SK-N-SH (cell line): ENCODE measurements at places on chromosomes 1 and 21.

- no peak for DNase-seq
Measured at GRCh38 chr21:45383615-45384201, 21.3 kb upstream of the COL18A1 start.

DNA sequence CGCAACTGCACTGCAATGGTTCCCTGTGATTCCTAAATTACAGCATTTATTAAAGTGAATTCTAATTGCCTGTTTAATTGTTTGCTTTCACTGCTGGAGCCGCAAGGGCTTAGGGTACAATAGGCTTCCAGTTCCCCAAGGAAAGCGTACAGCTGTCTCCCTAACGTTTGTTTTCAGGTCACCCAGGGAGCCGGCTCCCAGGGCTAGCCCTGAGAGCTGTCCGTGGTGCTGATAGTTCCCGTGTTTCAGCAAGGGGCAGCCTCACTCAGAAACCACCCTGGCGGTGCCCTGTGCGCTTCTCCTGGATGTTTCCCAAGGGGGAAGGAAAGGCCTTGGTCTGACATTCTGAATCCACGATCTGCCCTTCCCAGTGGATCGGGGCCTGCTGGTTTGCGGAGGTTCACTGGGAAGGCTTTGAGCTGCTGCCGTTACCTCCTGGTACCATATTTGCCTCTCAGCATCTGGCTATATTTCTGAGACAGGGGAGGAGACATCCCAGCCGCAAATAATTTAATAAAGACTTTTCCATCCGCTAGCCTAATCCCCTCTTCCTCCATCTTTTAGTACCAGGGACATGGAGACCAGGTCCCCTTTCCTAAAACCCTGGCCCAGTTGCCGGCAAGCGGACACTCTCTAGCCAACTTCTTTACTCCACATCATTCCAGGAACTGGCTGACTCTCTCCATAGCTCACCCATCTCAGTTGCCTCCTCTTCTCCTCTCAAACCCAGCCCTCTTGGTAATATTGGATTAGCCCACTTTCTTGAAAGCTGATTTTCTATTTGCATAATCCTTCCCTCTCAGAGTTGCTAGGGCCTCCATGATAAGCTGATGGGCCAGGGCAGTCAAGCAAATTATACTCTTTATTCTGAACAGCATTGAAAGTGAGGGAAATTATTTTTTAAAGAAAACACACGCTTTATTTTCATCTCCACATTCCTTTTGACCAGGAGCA is 149.0 kb downstream of the IGSF21 start:
- DNase-seq = no peak

DNA sequence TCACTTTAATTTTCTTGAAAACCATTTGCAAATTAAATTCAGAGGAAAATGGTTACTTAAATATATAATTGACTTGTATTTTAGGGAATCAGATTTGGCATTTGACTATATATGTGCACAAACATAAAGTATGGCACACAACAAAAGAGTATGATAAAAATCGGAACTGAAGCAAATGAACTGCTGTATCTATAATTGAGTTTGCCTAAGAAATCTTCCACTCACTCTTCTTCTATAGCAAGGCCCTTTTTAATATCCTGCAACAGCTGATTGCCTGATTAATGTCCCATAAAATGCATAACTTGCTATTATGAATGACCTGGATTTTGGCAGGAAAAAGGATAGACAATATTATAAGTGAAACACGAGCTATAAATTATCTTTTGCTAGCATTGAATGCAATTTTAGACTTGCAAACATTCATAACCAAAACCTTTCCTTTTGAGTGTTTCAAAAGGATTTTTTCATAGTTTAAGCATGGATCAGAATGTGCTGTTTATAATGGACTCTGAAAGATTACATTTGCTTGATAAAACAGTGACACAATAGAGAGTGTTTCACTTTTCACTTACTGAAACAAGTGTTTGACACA is 2204.3 kb downstream of the MRPL39 start:
- peak; percentile 25 for DNase-seq

DNA sequence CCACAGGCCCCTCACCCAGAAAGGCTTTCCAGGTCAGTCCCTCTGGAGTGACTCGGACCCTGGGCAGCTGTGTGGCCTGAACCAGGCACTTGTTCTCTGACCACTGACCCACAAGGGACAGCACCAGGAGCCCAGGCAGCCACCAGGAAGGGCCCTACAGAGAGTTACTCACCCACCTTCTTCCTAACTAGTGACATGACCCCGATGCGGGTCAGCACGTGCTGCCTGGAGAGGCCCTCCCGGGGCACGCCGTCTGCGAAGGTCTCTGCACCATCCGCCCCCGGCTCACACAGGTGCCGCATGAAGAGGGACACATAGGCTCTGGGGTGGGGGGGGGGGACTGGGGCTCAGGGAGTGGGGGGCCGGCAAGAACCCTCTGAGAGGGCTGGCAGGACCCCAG is 55.8 kb downstream of the CHD5 start:
- DNase-seq = no peak

DNA sequence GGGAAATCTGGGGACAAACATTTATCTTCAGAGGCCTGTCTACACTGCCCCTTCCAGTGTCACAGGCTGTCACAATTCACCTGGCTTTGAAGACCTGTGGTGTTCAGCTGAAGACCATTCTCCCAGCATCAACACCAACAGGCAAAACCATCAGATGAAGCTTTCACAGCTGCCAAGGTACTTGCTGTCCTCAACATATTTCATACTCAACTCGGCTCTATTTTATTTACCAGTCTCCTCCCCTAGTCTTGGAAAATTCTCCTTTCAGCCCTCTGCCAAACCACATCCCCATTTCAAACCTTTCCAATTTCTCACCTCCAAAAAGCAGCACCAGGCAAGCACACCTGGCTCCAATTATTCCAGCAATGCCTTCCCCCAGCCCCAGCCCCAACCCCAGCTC is 108.8 kb downstream of the TGFBR3 start:
- no peak for DNase-seq

DNA sequence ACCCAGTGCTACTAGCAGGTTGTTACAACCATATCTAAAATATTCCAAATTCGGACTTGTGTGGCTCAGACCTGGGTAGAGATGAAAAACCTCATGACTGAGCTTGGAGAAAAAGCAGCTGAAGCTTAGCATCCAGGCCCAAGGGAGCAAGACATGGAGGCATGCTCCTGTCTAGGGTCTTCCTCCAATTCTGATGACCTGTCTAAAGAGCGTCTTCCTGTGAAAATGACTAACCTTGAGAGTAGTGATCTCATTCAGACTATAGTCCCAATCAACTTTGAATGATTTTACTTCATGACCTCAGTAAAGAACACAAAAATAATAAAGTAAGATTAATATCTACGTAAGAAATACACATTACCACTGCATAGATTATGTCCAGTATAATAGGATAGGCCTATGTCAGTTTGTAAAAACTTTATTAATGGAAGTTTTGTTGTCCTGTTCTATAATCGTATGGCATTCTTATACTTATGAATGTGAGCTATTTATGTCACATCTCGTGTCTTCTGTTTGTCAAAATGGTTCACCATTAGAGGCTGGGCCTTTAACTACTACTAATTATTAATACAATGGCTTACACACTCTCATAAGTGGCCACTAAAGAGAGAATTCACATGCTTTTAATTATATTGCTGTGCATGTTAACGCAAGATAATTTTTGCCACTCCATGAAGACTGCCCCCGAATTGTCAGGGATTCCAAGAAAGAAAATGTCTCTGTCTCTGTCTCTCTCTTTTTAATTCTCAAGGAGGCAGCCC is 201.3 kb downstream of the NCAM2 start:
- DNase-seq = no peak

DNA sequence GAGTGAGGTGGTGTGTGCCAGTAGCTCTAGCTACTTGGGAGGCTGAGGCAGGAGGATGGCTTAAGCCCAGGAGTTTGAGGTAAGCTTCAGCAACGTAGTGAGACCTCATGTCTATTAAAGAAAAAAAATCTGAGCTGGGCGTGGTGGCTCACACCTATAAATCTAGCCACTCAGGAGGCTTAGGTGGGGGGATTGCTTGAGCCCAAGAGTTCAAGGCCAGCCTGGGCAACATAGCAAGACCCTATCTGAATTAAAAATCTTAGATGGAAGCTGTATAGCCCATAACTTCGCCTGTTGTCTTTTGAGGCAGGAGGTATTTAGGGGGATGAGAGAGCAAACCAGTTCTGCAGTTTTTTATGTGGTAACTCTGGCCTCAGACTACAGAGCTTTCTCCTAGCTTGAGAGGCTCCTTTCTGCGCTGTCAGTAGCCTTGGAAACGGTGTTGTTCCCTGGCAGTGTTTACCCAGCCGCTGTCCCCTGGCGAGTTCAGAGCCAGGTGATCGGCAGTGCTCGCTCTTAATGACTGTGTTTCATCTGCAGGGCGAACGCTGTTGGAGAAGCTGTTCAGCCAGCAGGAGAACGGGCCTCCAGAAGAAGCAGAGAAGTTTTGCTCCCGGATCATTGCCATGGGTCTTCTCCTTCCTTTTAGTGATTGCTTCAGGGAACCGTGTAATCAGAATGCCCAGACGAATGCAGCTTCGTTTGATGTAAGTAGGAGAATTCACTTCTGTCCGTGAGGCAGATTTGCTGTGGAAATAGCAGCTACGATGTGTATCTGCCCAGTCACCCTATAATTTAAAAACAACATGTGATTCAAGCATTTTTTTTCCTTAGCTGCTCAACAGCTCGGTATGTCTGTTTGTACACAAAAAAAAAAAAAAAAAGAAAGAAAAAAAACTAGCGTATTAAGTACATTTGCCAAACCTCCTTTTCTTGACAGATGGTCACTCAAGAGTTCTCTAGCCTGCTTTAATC is 31.2 kb downstream of the FMN2 start:
- no peak for DNase-seq

GRCh38 chr1:183806125-183806524 is 1.2 kb downstream of the RGL1 start:
- no peak for DNase-seq

DNA sequence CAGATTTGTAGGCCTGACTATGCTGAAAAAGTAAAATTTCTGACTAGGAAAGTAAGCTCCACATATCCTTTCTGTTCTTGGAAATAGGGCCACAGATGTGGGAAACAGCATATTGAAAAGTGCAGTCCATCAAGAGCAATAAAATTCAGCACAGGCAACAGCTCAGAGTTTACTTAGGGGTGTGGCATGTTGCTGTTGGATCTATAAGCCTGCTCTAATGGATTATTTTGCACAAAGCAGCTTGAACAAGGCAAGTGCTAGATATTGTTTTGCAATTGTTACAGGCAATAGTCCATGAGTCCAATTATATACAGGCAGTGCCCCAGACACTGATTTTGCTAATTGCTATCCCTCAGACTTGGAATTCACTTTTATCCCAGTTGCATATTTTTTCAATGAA is 289.8 kb upstream of the SNX7 start:
- DNase-seq = no peak

DNA sequence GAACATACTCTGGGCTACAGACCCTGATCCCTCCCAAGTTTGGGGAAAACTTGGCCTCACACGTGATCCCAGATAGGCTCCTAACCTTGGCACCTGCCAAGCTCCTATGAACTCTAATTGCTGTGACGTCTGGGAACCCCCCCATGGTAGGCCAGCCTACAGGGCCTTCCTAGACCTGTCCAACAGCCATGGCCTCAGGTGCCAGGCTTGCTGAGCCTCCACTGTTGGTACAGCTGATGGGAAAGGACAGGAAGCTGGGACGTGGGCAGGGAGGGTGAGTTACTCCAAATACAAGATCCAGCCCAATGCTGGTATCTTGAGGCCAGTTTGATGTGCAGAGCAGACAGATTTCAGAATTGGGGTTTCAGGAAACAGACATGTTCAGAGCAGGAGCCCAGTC is 19.1 kb downstream of the SMIM12 start:
- no peak for DNase-seq

- DNase-seq = no peak
Measured at GRCh38 chr1:17078991-17079868, 25.4 kb upstream of the SDHB start.

GRCh38 chr1:40140211-40140973 is 20.8 kb upstream of the RLF start:
- no peak for DNase-seq
